Right lung (tissue), 10 donors: ENCODE measurements at places on chromosomes 6 and 20.

GRCh38 chr6:105817370-105817769 lies 268.8 kb upstream of the PRDM1 start:
- DNase-seq: no peak

DNA sequence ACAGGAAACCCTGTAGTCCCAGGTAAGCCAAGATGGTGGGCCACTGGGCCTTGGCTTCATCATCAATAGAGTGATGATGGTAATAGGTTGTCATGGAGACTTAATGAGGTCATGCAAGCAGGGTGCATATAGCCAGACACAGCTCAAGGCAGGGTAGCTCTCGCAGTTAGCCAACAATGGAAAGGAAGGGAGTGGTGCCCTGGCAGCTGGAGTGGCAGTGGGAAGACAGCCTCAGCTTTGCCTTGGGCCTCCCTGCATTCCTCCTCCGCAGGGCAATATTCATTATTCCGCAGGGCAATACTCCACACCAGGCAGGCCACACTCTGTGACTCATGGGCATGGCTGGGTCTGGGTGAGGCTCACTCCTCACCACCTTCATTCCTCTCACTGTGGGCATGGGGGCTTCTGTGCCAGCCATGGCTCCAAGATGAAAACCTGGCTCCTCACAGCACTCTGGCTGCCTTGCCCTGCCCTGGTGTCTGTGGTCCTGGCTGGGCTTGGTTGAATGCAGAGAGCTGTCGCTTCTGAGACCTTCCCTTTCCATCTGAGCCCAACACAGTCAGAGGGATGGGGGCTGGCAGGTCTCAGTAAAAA lies 163.1 kb upstream of the PMEPA1 start:
- no peak for DNase-seq

GRCh38 chr6:44580901-44581300 lies 193.4 kb downstream of the CDC5L start:
- no peak for DNase-seq

- no peak for DNase-seq
These were observed 216.5 kb downstream of the LY86 start for GRCh38 chr6:6804843-6805615.
